ENCODE measurements at places on chromosomes 11 and 22.

GRCh38 chr11:72758690-72759389 lies 6.6 kb upstream of the ARAP1 start:
- DNase-seq, result peak; percentile 75

GRCh38 chr11:45102810-45103621 lies 43.4 kb upstream of the PRDM11 start:
- peak; percentile 87 for DNase-seq

DNA sequence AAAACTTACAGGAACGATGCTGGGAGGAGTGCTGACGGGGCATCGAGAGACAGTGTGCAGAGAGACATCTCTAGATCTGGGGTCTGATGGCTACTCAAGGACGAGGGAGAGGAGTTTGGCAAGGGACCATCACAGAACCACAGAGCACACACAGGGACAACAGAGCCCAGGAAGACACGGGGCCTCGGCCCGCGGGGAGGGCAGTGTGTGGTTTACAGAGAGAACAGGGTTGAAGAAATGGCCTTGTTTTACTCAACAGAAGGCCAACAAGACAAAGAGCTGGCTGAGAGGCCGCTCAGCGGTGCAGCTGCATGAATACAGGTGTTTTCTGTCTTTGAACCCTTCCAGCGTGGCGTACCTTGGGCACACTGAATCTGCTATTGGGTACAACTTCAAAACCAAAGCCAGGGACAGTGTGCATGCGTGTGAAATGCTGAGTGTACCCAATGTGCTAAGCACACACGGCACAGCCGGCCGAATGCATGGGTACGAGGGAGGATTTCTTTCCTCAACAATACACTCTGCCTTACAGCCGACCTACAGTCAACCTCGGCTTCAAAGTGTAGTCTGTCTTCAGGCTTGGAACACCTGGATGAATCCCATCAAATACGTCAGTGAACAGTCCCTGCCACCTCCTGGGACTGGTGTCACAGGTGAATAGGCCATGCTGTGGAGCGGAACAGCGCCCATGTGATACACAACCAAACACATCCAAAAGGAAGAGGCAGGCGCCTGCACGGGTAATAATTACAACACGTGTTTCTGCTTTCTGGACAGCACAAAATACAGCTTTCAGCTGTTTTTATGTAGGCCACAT lies 20.7 kb upstream of the BID start:
- peak; percentile 29 for DNase-seq

- DNase-seq, result no peak
Measured at GRCh38 chr11:14518820-14519219, 1.4 kb downstream of the PSMA1 start.

DNA sequence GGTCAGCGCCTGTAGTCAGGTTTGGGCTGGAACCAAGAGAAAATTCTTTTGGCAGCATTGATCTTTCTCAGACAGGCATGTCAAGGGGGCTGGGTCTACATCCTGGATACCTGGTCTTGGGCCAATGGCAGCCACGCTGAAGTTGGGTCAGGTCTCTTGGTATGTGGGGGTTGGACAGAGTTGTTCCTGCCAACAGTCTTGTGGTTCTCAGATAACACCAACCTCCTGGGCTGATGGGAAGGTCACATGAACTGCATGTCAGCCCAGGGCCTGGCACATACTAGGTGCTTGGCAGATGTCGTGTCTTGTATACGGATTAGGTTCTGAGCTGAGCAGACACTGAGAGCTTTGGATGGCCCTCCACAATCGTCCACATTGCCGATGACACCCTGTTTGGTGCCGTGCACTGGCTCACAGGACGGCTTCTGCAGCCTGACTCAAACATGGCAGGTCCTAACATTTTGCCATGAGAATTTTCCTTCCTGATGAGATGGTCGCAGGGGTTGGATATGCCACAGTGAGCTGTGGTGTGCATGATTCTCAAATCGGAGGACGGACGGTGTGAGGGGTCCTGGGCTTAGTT lies 42.0 kb downstream of the FBLN1 start:
- no peak for DNase-seq

DNA sequence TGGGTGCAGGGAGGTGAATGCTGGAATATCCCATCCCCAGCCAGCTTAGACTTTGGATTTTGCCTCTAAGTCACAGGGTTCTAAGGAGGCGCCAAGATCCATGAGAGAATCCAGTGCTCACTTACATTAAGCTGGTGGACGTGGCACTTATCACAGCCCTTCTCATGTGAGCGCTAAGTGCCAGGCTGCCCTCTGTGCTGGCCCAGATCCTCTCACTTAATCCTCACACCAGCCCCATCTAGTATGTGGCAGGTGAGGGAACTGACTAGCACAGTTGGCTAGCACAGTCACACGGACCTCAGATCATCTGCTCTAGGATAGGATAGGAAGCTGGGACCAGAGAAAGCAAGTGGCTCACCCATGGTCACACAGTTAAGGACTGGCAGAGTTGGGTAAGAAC lies 3.6 kb downstream of the HMOX1 start:
- peak; percentile 42 for DNase-seq

DNA sequence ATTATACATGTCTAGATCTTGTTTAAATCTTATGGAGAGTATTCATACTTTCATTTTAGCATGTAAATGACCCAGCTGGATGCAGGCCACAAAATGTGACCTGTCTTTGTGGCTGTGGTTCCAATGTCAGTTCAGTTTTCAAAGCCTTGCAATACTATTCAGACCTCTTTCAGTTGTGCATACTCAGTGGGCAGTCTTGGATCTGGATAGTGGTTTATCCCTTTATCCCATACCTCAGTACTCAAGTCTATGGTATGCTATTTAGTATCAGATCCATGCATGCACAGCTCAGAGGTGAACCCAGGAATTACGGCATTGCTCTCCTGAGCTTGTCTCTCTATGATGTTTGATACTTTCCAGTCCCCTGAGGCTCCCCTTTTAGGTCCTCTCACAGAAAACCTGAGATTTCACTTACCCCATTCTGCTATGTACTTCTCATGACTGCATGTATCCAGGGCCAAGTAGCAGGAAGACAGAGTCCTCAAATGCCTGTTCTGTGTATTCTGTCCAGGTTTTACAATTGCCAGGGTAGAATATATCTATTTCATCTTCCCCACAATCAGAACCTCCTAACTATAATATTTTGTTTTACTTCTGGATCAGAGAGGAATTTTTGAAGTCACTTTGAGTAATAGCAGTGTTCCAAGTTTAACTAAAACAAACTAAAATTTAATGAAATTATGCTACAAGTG lies 6.9 kb upstream of the P4HA3 start:
- DNase-seq, result peak; percentile 25

DNA sequence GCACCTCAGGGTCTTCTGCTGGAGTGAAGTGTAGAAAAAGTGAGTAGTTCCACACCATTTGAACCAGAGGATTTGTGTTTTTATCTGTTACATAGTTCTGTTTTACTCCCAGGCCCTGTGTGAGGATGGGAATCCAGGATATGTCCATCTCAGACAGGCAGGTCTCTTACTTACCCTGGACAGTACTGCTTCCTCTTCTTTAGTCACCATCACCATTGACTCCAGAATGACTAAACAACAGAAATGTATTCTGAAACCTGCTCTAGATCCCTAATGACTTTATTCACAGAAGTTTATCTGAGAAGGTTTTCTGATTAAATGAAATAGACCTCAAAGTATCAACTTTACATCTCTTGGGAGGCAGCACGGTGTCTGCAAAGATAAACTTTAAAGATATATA lies 33.6 kb downstream of the CYP2R1 start:
- no peak for DNase-seq

DNA sequence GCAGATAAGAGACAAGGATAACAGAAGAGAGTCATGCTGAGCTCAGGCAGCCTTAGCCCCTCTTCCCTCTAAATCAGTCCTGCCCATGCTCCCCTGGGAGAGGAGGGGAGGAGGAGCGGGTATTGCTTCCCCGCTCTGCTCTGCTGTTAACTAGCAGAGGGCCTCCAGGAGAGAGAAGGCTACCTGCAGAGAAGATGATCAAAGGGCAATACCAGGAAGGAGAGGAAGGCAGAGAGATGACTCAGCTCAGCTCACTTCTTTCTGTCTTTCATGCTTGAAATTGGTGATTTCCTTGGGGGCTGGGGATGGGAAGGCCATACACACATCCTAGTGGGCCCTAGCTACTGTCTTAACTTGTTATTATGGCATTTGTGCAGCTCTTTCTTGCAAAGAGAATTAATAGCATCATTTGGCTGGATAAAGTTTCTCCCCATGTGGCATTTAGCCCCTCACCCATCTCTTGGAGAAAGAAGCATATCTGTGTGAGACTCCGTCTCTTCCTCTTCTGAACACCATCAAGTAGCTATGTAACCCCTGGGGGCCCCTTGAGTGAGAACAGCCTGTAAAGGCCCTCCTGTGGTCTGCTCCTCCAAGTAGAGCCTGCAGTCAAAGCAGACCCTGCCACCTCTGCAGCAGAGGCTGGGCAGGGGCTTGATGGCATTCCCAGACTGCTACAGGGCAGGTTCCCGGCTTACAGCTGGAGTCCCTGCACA lies 33.4 kb upstream of the AMOTL1 start:
- peak; percentile 69 for DNase-seq

DNA sequence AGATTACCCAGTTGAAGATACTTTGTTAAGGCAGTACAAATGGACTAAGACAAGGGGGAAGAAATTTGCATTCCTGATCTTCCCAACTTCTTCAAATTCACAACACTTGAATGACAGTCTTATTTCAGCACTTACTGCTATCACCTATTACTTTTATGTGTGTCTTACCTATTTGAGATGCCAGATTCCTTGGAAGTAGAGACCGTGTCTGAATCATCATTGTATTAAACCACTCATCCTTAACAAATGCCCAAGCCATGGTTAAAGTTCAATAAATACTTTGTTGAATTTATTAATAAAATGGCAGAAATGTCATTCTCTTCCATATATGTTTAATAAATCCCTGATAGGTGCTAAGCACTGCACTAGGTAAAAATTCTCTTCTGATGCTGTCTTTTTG lies 18.3 kb downstream of the SC5D start:
- peak; percentile 79 for DNase-seq

- DNase-seq, result peak; percentile 65
Measured at GRCh38 chr11:75499423-75500190, 26.1 kb downstream of the GDPD5 start.

DNA sequence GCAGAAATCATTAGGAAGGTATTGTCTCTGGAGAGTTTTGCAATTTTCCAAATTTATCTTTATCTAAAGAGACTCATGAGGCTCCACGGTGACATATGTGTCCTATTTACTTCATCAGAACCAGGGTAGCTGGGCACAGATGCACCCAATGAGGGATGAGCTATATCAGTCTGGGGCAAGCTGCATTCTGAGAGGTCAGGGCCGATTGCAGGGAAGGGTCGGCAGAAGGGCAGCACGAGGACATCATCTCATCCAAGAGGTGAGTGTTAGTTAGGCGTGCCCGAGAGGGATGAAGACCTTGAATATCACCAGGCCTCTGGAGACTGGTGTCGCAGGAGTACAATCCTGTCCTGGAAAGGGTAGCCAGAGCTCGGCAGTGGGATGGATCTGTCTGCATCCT lies 41.0 kb upstream of the SPON1 start:
- DNase-seq, result no peak

DNA sequence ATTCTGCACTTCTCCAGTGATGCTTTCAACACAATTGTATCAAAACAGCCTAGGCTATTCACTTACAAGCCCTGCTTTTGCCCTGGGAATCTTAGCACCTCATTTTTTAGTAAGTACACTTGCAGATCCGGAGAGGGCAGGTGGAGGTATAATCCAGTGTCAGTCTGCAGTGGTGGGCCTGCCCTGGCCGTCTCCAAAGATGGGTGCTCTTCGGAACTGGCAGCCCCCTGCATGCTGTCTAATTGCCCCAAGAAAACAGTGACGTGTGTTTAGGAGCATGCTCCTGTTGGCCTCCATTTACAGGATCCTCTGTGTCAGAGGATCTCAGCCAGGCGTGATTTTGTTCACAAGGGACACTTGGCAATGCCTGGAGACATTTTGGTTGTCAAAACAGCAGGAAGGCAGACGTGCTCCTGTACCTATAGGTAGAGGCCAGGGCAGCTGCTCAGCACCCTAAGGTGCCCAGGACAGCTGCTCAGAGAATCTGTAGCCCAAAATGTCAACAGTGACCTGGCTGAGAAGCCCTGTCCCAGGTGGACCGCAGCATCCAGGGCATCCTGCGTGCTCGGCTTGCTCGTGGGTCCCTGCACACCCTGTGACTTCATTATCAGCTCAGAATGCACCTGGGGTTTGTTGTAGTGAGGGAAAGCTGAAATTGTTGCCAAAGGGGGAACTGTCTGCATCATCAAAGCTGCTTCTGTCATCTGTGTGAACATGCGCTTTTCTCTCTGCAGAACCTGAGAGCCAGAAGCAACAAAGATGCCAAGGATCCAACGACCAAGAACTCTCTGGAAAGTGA lies 90.7 kb downstream of the BCR start:
- no peak for DNase-seq

DNA sequence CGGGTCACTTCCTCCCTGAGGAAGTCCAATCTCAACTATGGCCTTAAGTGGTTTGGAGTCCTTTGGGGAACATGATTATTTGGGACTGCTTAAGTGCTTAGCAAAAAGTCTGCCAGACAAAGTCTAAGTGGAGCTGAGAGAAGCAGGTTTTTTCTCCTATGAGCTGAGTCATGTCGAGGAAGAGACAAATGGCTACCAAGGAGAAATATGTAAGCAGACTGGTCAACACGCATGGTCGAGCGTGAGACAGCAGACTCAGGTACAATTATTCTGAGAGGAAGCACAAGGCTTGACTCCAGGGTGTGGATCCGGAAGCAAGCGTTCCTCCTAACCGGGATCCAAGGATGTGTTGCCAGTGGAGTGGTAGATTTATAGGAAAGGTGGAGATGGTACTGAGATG lies 30.6 kb downstream of the UBASH3B start:
- DNase-seq, result peak; percentile 93

GRCh38 chr11:19561011-19561410 lies 151.6 kb upstream of the NAV2 start:
- DNase-seq, result no peak

DNA sequence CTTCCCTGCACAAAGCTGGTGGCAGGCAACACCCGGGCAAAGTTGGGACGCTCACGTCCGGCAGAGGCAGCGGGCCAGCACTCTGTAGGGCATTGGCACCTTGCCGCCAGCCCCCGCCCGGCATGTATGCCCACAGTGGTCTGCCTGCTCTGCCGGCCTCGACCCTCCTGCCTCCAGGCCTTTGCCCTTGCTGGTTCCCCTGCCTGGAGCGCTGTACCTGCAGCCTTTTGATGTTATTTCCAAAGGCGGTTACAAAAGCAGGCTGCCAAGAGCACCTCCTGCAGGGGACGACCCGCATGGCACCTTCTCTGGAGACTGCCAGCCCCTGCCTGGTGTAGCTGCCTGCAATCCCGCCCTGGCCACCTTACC lies 56.5 kb upstream of the SHISAL1 start:
- no peak for DNase-seq

- DNase-seq, result no peak
Measured at GRCh38 chr11:9077164-9077563, 14.2 kb downstream of the SCUBE2 start.

- DNase-seq, result no peak
Measured at GRCh38 chr11:79382301-79383050, 58.4 kb downstream of the TENM4 start.

Data from kidney tubule cell (primary cell).